ENCODE measurements at places on chromosomes 3 and 15.

DNA sequence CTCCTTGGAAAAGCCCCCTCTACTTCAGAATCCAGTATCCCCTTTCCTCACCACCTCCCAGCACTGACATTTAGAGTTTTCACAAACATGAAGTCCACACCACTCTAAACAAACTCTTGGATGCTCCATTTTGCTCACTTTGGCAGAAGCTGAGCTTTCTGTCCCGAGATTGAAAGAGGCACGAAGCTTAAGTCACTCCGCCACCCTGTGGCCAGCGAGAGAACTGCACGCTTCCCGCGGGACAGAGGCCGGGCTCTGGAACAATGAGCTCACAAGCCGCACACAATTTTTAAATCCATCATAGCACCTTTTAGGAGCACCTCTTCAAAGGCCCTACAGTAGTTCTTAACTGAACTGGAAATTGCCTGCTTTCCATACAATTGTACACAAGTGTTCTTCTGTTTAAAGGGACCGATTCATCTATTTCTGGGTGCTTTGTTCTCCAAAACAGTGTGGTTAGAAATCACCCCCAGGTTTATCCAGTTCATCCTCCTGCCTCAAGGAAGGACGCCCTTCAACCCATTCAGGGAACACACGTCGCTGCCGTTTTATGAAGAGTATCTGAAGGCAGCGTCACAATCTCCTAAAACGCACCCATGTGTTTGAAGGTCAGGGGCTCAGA, 226.1 kb downstream of the VPS13C start:
- DNase-seq = peak; percentile 66

- DNase-seq = no peak
Observed at GRCh38 chr3:153295901-153296300, 133.9 kb downstream of the RAP2B start.

GRCh38 chr3:164730815-164731360, 347.4 kb downstream of the SI start:
- no peak for DNase-seq

GRCh38 chr3:133955892-133956291, 60.2 kb upstream of the RAB6B start:
- DNase-seq = no peak

- DNase-seq = no peak
Observed at GRCh38 chr3:52524752-52525679, 8.6 kb downstream of the NT5DC2 start.

- no peak for DNase-seq
Observed at GRCh38 chr3:69612791-69613190, 126.5 kb upstream of the MITF start.

DNA sequence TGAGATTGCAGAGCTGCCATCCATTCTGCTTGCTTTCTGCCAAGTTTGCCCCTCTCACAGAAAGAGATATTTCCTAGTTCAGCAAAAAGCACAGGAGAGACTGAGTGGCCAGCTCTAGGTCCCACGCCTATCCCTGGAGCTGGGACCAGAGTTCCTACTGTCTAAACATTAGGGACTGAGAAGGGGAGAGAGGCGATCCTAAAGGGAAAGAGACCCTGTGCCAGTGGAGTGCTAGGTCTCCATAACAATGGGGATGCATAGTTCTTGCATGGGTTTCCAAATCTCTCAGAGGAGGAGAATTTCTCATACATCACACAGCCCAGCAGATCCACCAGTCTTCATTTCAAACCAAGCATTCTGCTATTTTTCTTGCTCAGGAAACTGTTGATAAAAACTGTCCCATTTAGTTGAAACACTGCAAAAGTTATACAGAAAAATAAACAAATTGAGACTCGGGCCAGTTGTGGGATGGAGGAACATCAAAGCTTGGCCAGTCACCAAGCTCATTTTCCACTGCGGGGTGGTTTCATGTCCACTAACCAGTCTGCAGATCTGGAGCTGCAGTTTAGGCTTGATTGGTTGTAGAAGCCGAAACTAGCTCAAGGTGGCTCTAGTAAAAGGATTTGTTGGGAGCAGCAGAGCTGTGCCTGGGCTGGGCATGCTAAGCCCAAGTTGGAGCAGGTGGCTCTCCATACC, 62.7 kb downstream of the EEFSEC start:
- no peak for DNase-seq

DNA sequence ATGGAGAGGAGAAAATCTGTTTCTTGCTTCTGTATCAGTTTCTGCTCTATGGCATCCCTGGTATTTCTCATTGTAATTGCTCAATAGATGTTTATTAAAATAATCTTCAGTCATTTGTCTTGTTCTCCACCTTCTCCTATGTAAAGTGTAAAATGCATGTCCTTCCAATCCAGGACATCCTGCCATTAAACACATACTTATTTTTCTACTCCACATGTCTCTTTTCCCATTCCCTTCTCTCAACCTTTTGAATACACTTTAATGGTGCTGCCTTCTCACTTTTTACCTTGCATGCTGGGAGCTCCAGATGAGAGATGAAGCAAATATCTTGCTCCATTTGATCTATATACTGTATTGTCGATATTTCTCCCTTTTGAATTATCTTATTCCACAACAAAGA, 49.7 kb downstream of the TUSC7 start:
- DNase-seq = no peak

DNA sequence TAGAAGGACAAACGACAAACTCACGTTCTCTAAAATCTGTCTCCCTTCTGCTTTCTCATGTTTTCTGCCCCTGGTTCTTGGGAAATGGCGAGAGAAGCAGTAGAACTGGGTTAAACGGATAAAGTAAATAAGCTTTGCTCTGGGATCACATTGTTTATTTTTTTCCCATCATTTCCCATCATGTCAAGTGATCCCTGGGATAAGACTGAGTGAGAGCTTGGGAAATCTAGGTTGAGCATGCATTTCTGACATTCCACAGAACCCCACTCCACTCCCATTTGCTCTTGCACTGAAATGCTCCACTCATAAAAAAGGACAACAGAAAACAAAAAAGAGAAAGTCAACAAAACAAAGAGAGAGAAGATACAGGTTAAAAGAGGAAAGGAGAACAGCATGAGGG, 69.1 kb downstream of the SEMA6D start:
- no peak for DNase-seq

DNA sequence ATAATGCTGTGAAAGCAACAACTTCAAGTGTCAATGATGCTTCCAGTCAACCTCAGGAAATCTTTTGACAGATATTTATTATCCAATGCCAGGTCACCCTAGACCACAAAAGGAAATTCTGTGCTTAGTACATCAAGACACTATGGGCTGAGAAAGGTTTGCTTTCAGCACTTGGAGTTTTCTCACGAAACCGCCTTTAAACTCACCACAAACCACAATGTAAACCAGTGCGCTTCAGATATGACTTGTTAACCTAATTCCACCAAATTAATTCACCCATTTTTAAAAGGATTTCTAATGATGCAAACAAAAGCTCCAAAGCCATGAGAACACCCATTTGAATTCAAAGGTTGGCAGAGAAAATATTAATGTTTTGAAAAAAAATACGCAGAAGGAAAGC, 292.9 kb upstream of the NR2F2 start:
- DNase-seq = no peak

- DNase-seq = no peak
Observed at GRCh38 chr3:25000971-25001591, 427.0 kb upstream of the RARB start.

GRCh38 chr3:116148881-116149851, 296.1 kb downstream of the LSAMP start:
- no peak for DNase-seq

DNA sequence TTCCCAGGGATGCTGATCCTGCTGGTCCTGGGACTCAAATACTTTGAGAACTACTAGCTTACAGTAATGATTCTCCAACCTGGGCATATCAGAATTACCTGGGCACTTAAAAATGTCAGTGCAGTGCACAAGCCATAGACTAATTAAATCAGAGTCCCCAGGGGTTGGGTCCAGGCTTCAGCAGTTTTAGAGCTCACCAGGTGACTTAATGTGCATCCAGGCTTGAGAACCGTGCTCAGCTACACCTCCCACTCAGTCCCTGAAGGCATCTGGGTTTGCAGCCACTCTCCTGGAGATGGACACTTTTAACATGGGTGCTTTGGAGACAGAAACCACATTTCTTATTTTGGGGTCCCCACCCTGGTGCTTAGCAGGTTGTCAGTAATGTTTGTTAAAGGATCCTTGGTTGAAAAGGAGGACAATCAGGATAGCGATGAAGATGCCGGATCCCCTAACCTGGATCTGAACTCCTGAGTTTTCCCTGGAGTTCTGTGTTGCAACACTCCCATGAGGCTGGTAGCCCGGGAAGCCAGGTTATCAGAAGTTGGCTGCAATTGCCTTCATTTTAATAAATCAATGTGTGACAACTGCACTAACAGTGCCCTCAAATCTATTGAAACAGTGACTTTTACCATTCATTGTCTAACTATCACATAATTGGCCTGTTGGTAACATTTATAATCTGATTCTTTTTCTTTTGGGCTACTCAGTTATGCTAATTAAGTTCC, 48.1 kb downstream of the BFSP2 start:
- DNase-seq = no peak

DNA sequence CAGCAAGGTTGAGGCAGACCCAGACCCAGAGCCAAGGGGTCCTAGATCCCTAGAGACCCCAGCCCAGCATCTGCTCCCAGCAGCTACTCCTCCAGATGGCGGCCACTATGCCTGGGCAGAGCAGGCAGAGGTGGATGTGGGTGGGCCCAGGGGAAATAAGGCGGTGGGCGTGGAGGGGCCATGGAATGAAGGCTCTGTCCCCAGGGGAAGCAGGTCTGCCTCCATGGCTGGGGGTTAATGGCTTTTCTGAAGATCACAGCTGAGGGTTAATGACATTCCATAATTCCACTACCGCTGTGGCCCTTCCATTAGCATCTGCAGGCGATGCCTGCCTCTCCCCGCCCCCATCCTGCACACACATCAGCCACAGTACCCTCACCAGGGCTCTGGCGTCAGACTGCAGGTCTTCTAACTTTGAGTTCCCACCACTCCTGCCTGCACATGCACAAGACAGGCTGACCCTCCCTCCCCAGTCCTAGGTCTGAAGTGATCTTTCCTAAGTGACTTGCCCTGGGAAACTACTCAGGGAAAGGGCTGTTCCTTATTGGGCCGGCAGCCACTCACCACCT, 41.2 kb downstream of the CCDC33 start:
- DNase-seq = no peak

DNA sequence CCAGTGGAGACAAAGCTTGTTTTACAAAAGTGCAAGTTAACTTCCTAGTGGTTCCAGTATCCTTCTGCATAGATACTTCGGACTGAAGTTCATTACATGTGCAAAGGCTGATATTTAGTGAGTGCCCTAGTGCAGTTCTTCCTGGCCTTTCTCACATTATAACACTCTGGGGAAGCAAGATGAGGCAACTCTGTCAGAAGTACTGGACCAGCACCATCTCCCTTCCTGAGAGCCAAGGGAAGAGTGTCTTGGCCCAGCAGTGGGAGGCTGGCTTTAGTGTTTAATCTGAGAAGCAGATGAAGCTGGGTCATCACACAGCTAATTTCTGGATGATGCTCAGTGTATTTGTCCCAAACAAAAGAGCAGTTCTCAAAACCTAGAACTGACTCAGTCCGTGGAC, 397.7 kb downstream of the CACNA2D3 start:
- no peak for DNase-seq

- no peak for DNase-seq
Observed at GRCh38 chr3:15744176-15744575, 53.6 kb downstream of the ANKRD28 start.

GRCh38 chr15:51497806-51498205, 124.8 kb downstream of the DMXL2 start:
- no peak for DNase-seq

DNA sequence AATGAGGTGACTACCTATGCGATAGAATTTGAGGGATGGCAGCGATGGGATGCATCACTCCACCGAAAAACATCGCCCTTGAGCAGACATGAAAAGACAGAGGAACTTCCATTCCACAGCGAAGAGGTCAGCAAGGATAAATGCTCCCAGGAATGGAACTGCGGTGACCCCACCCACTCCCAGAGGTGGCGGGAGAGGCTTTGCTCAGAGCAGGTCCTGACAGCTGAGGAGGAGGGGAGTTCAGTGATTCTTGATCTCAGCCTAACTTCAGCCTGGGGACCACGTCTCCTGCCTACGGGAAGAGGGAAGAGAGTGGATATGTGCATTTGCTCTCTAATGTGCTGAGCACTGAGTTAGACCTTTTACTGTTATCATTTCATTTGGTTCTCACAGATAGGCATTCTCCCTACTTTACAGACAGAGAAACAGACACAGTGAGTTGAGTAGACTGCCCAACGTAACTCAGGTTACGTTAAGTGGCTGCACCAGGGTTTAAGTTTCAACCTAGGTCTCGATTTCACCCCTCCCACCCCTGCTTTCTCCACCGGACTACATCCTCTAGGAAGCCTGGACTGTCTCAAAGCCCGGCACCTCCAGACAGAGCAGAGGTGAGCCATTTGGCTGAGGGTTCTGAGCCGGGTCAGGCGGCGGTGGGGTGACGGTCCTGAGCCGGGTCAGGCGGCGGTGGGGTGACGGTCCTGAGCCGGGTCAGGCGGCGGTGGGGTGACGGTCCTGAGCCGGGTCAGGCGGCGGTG, 170.0 kb downstream of the RAB11A start:
- no peak for DNase-seq

- no peak for DNase-seq
Observed at GRCh38 chr3:122265957-122266356, 59.1 kb upstream of the CSTA start.

- no peak for DNase-seq
Observed at GRCh38 chr3:8555113-8555661, 53.6 kb downstream of the LMCD1 start.

DNA sequence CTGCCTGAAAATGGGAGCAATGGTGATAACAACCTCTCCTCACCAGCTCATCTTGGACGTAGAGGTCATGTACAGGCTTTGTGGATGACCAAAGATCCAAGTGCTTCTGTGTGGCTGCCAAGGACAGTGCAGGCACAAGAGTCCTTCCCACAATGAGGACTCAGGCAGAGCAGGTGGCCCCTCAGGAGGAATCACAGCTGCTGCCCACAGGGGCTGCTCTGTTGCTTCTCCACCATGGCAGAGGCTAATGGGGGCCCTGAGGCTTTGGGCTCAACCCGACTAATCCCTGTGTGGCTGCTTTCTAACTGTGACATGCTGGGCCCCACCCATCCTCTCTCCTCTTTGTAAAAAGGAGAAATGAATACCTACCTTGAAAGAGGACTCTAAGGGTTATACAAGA, 58.1 kb upstream of the MRPS22 start:
- no peak for DNase-seq

- no peak for DNase-seq
Observed at GRCh38 chr15:22936577-22937472, 43.3 kb downstream of the CYFIP1 start.
